ENCODE measurements at places on chromosomes 5 and 9. TPM values are rescaled to one million over a fixed set of nuclear protein-coding genes. Genes with fewer than 3 reads are reported as not detected.

The DNM1 gene
- total RNA-seq = 7.7 TPM

The ANGPTL2 gene
- total RNA-seq = 61.0 TPM

The DPYSL3 gene
- 343 TPM for total RNA-seq

The ARHGEF28 gene
- total RNA-seq = 6.4 TPM

The ABO gene
- total RNA-seq = 1.1 TPM

The PTGES gene
- 3.5 TPM for total RNA-seq

The ABLIM3 gene
- 6.8 TPM for total RNA-seq

The S100Z gene
- not detected for total RNA-seq

The LEAP2 gene
- total RNA-seq = 0.54 TPM

The DOK3 gene
- 5.8 TPM for total RNA-seq

The LOX gene
- 12.2 TPM for total RNA-seq

The PPP3R2 gene
- total RNA-seq = not detected

Measured in sigmoid colon (tissue), 7 donors.